ENCODE measurements at places on chromosomes 6 and 20.

GRCh38 chr6:2862712-2863181, 21.1 kb upstream of the SERPINB1 start:
- no peak for DNase-seq

DNA sequence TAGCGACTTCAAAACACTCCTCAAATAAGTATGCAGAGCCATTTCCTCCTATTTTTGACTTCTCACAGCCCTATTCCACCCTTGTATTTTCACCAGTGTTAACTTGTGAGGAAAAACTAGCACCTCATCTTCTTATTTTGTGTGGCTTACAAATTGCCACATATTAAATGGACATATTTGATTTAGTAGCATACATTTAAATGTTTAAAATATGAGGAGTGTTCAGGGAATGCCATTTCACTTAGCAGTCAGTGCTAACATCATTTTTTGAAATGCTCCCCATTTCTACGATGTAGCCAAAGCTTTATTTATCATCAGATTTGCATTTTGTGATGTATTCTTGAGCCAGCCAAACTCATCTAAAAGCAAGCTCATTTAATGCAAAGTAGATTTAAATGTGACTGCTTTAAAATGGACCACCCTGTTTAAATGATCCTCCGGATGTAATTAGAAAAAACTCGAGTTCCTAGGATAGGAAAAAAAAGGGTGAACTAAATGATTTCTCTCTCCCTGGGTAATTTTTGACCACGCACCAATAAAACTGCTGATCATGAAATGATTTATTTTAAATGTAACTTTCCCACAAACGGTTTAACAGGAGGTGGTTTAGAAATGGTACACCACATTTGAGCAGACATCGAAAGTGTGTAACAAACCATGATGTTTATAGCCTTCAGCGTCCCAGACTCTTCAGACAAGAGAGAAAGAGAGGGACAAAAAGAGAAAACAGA, 172.6 kb downstream of the CD83 start:
- no peak for DNase-seq

GRCh38 chr6:88813045-88813444, 150.4 kb downstream of the RNGTT start:
- DNase-seq: no peak

DNA sequence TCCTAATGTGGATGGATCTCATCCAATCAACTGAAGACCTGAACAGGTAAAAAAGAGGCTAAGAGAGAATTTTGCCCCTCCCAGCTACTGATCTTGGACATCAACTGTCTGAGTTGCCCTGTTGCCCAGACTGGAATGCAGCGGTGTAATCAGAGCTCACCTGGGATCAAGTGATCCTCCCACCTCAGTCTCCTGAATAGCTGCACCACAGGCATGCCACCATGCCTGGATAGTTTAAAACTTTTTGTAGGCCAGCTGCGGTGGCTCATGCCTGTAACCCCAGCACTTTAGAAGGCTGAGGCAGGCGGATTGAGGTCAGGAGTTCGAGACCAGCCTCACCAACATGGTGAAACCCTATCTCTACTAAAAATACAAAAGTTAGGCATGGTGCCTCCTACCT, 34.9 kb upstream of the GCNT2 start:
- no peak for DNase-seq

GRCh38 chr6:8075704-8076103, 11.5 kb upstream of the BLOC1S5 start:
- DNase-seq: no peak

DNA sequence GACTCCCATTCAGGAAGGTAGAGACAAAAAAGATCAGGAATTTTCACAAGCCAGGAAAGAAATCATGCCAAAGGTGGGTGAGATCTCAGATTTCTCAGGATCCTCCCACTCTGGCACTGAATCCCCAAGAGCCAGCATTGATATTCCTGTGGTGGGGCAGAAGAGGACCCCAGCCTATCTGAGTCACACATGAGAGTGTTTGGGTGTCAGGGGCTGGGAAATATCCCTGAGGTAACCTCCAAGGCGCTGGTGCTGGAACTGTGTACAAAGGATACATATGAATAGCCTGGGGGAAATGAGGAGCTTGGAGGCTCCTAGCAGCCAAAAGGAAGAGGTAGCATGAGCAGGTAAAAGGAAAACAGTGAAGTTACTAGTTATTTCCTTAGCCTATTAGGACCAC, 369.4 kb downstream of the BTBD9 start:
- DNase-seq: no peak

- DNase-seq: no peak
These were observed 98.3 kb downstream of the AIG1 start for GRCh38 chr6:143159001-143159400.

DNA sequence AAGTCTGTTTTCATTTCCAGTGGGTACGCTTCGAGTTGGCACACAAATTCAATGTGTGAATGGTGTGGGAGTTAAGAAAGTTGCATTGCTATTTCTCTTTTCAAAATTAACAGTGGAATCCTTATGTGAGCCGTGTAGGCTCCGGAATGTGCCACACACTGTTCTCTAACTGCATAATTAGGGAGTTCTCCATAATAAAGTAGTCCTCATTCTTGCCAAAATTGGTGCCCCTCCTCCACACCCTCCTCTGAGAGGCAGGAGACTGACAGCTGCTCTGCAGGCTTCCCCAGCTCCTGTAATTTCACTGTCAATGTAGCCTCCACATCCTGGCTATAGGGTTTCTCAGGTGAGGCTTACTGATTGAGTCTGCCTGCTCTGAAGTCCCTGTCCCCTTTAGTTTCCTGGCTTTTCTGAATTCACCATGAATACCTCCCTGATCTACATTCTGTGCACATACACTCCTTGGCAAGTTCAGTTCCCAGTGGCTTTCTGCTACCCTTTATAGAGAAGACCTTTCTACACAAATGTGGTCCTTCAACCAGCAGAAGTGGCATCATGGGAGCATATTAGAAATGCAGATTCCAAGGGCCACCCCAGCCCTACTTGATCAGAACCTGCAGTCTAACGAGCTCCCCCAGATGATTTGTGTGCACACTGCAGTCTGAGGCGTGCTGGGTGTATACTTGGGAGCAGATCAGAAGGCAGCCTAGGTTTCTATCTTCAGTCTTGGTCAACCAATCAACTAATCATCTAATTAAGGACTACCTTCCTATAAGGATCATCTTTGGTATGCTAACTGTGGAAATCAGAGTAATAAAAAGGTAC, 19.9 kb upstream of the CCN6 start:
- DNase-seq: no peak

DNA sequence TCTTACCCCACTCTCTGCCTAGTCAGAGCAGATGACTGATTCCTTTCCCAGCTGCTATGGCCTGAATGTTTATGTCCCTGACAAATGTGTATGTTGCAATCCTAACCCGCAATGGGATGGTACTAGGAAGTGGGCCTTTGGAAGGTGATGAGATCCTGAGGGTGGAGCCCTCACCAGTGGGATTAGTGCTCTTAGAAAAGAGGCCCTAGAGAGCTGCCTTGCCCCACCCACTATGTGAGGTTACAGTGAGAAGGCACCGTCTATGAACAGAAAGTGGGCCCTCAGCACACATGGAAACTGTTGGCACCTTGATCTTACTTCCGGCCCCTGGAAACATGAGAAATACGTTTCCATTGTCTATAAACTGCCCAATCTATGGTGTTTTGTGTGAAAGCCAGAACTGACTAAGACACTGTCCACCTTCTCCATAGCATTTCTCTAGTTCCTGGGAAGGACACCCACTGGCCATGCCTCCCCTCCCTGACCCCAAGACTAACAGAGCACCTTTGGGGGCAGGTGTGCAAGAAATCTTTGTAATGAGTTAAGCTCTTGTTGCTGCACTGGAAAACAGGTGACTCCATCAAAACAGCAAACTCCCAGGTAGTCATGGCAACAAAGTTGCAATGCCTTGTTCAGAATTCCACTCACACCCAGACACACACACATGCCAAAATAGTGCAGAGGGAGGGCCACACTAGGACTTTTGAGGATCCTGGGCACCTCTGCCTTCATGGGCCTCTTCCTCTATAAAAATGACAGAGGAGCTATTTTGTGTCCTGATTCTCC, 16.2 kb downstream of the GABRR2 start:
- DNase-seq: no peak

DNA sequence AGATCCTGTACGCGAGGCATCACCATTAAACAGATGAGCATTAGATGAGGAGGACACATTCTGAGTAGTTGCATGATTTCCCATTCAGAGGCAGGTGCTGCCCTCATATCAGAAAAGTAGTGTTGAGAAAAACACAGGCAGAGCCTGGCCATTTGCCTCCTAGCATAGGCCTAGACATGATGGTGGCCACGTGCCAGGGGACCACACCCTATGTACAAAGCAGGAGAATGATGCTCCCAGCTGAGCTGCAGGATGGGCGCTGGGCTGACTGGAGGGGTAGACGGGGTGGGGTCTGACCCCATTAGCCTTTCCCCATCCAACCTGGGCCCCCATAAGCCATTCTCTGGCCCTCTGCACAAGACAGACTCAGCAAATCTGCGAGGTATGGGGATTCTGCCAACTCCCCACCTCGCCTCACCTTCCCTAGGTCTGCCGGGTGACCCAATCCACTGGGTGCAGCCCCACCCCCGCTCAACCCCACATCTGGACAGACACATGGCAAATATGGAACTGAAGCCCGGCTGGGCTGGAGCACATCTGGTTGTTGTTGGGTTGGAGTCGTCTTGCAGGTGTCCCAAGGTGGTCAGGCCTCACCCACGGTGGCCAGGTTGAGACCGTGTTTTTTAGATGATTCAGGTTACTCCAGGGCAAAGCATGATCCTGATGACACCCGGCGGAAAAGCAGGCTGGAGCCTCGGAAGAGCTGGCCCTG, 13.9 kb downstream of the PI16 start:
- DNase-seq: no peak

- DNase-seq: no peak
These were observed 150.0 kb upstream of the RIPOR2 start for GRCh38 chr6:25085756-25086155.

GRCh38 chr20:768426-768978, at the start of gene SLC52A3:
TSS of gene SLC52A3 (minus strand) at chr20:768500. CDS start at chr20:765774, 2,726 bp downstream.
- DNase-seq: no peak

GRCh38 chr6:112372226-112372806, 25.2 kb downstream of the RFPL4B start:
- DNase-seq: no peak

DNA sequence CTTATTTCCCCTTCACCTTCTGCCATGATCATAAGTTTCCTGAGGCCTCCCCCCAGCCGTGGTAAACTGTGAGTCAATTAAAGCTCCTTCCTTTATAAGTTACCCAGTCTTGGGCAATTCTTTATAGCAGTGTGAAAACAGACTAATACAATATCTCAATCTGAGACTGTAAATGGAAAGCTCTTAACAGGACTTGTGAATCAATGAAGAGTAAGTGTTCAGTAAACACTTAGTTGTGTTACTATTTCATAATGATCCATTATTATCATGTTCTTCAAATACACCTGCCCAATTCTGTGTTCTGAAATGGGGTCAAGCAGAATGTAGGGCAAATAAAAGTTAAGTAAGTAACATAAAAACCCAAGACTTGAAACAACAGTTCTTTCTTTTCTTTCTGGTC, 266.2 kb downstream of the TENT5A start:
- no peak for DNase-seq

- no peak for DNase-seq
These were observed 292.0 kb downstream of the ALDH8A1 start for GRCh38 chr6:134657751-134658527.

DNA sequence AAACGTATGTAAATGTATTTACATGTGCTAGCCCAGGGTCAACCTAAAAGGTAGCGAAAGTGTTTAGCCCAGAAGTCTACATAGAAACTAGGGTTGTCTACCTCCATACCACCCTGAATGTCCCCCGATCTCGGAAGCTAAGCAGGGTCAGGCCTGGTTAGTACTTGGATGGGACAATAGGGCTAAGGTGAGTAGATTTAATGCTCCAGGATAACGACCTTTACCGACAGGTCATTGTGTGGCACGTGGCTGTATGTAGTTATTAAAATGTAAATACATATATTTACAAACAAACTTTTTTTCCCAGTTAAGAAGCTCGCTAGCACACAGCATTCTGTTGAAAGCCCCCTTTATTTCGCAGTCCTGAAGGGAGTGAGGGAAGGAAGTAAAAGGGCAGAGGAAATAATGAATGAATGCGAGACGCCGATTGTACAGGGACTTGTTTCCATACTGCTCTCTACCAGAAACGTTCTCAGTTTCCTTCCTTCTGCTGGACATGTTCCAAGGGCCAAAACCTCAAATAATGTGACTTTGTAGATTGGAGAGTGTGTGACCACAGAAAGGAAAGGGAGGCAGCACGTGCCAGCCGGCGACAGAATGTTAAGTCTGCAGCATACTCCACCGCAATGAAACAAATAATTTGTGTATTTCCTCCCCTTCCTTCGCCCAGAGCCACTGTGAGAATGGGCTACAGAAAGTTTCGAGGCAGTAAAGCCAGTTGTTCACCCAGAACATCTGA, 612 bp downstream of the ADAT2 start:
- DNase-seq: no peak

GRCh38 chr6:104940238-104940892, 16.5 kb upstream of the LIN28B start:
- no peak for DNase-seq

- no peak for DNase-seq
These were observed 158.9 kb upstream of the FUT9 start for GRCh38 chr6:95856876-95857364.

- no peak for DNase-seq
These were observed 198.6 kb downstream of the DTNBP1 start for GRCh38 chr6:15464211-15464725.

GRCh38 chr6:132964101-132964867, 149.9 kb downstream of the RPS12 start:
- DNase-seq: no peak

GRCh38 chr6:80974579-80974978, 777.9 kb downstream of the TENT5A start:
- no peak for DNase-seq

DNA sequence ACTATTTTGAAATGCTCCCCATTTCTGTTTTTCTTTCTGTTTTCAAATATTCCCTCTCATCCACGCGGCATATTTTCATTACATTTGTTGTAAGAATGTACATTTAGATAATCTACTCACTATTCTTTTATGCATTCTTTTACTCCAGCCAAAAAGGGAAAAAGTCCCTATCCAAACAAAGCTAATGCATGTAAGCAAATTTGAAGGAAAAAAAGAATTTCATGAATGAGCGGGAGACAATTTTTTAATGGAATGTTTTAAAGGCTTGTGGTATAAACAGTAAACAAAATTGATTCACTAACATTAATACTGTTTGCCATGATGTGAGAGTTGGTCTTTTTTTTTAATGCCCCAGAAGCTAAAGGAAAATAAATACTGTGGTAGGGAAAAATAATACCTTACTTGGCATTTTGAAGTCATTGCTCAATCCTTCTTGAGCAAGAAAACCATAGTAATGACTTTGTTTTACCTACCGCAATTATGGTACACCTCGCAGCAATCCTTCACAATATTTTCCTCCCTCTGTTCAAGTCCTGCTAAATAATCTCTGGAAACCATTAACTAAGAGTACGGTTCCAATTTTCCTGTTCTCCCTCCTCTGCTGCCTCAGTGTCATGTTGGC, 79.0 kb downstream of the BACH2 start:
- DNase-seq: no peak

DNA sequence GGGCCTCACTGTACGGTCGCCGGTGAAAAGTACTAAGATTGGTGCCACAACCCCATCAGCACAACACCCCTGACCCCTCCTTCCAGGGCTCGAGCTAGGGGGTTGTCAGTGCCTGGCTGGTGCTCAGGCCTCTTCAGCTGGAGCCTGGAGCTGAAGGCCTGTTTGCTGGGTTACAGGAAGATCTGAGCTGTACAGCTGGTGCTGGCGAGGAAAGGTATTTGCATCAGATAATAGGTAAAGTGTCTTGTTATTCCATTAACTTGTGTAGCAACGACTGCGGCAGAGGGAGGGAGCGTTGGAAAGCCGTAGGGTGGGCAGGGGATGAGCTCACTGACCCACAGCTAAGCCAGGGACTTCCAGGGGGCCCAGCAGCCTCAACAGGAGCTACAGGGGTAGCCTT, 15.8 kb upstream of the SIRPA start:
- DNase-seq: no peak
